Muscle of arm (tissue), 14 donors: ENCODE measurements at places on chromosomes 5 and 9.

DNA sequence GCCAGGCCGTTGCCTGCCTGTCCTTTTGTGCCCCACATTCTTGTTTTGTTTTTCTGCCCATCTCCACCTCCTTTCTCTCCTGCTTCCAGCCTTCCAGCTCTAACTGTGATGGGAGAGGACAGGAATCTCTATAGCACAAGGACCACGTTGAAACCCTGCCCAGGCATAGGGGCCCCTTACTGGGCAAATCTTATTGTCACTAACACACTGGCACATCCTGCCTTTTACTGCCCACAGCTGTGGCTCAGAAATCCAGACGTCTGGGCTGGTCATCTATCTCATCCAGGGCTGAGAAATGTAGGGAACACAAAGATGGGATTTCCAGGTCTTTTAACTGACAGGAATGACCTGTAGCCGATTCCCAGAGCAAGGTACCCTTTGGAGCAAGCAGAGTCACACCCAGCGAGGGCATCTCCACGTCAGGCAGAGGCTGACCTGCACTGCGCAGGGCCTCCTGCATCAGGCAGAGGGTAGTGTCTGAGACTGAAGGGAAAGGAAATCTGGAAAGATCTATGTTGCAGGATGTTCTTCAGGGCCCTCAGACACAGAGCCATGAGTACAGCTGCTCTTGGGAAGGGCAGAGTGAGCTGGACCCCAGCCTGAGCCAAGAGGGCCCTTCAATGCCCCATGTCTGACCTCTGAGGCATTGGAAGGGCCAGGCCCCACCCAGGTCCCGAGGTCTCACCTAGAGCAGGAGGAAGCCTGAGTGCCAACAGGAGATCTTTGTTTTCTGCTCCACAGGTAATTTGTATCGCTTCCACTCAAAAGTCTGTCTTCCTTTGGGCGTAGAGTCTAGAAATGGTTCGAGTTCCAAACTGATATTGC lies 278.8 kb downstream of the FSTL4 start:
- no peak for DNase-seq

DNA sequence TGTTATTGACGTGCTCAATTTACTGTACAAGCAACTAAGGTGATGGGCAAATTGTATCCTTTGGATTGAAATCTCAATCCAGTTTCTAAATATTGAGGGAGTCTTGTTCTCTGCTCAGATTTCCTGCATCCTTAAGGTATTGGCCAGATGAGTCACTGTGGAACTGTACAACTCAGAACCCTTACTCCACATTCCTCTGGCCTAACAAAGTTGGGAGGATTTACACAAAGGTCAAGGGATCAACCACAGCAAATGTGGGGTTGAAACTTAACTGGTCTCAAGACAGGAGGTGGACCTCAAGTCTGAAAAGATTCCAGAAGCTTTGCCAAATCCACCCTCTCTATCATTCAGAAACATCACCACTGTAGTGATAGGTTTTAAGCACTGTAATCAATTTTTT lies 81.5 kb upstream of the AGXT2 start:
- DNase-seq = no peak

GRCh38 chr9:77175151-77175550 lies 2.2 kb upstream of the VPS13A start:
- DNase-seq = no peak

- no peak for DNase-seq
Measured at GRCh38 chr5:50923768-50924494, 257.5 kb downstream of the PARP8 start.

DNA sequence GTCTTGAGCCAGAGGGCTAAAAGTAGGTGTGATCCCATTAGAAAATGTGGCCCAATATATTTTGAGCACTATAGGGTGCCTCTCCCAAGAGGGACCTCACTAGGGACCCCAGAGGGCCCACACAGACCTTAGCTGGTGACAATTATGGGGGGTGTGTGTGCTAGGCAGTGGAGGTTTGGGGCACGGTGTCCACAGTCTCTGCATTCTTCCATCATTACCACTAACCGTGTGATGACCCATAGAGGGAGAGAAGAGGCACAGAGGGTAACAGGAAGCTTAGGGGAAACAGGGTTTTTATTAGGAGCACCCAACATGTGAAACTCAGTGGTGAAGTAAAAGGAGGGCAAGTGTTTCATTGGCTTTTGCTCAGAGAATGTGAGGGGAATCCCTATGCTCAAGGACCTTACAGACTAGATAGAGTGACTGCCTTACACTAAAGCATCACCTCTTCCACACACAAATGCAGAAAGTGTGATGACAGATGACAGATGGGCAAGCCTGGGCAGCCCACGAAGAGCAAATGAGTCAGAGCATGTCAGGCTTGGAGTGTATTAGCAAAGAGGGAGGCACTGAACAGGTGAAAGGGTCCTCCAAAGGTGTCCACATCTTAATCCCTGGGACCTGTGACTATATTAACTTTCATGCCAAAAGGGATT lies 2.5 kb upstream of the ACTL7A start:
- DNase-seq = no peak

- DNase-seq = no peak
Measured at GRCh38 chr5:128074171-128074570, 9.4 kb upstream of the SLC12A2 start.

- DNase-seq = no peak
Measured at GRCh38 chr9:257957-258356, 43.3 kb downstream of the DOCK8 start.

- no peak for DNase-seq
Measured at GRCh38 chr5:41151564-41151963, 61.8 kb downstream of the C6 start.

- DNase-seq = no peak
Measured at GRCh38 chr5:166341740-166342337, 1949.6 kb upstream of the WWC1 start.

DNA sequence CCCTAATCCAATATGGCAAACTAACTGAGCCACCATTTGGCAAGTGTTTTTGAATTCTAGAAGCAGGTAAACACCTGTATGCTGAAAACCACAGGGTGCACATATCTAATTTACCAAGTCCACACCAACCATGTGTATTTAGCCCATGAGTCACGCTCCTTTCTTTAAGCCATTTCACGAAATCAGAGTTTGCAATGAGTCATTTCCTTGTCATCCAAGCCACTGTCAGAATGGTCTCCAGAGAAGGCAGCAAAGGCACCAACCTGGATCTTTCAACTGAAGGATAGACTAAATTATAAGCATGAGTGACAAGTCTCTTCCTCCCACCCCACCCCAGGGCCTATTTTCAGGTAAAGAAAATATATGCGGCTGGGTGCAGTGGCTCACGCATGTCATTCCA lies 110.0 kb downstream of the PAX5 start:
- DNase-seq = no peak

DNA sequence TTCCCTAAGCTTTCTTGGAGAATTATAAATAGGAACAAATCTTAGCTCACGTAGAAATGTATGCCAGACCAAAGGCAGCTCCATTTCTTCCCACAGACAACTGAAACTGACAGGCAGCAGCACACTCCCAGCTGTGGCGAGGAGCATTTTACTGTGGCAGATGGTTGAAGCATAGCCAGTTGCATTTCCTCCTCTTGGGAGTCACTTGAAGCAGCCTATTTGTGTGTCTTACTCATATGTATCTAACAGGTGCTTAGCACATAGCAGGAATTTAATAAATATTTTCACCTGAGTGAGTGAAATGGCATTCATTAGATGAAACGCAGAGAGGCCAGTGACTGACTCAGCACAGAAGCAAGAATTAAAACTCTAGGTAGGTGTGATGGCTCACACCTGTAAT lies 12.3 kb upstream of the MTMR12 start:
- no peak for DNase-seq

DNA sequence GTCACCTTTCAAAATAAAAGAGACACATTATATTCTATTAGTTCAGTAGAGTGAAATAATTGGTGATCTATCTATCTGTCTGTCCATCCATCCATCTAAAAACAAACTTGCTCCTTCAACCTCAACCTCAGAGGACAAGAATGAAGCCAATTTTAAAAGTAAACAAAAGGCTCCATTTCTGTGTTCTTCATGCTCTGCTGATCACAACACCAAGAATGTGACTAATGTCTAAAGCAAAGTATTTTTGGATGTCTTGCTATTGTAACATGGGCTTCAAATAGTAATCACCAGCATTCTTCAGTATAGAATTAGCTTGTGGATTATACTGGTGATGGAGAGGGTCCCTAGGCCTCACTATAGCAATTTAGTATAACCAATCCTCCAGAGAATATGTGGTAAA lies 1304.4 kb downstream of the MAT2B start:
- DNase-seq = no peak

DNA sequence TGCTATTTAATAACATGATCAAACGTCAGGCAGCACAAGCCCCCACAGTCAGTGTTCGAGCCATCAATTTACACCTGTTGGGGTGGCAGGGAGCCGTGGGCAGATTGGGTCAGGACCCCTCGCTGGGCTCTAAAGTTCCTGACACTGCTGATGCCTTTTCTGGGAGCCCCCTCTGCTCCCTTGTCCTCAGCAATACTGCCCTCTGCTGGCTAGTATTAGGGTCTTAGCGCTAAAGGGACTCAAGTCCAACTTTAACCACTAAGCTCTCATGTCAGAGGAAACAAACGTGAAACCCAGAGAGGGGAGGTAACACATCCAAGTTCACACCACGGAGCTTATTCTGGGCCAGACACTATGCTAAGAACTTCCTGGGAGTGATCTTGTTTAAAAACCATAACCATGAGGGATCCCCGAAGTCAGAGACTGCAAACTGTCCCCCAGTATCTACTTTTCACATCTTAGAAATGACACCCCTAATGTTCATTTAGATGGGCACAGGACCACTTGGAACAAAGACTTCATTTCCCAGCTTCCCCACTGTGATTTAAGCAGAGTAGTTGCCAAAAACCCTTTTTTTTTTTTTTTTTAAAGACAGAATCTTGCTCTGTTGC lies 20.4 kb downstream of the ANKS6 start:
- DNase-seq = peak; percentile 60

DNA sequence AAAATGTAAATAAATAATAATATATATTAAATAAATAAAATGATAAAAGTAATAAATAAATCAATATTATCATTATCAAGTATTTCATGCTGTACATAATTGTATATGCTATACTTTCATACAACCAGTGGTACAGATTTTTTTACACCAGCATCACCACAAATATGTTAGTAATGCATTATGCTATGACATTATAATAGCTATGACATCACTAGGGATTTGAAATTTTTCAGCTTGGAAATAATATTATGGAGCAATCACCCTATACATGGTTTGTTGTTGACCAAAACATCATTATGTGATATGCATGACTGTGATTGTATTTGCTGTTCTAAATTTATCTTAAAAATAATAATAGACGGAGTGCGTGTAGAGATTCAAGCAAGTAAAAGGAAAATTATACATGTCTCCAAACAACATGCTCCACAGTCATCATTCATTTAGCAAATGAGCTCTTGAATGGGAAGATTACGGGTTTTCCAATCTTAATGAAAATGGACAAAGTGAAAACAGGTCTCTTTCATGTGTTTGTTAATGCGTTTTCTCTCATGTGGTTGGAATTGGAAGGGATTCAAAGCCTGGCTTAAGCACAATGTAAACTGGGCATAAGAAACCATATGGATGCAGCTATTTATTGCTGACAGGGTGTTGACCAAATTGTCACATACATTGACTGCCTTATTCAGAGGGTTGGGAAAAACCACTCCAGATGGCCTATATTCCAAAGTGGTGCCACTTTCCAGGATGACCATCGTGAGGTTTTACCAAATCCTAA lies 643.0 kb upstream of the RGMB start:
- no peak for DNase-seq

DNA sequence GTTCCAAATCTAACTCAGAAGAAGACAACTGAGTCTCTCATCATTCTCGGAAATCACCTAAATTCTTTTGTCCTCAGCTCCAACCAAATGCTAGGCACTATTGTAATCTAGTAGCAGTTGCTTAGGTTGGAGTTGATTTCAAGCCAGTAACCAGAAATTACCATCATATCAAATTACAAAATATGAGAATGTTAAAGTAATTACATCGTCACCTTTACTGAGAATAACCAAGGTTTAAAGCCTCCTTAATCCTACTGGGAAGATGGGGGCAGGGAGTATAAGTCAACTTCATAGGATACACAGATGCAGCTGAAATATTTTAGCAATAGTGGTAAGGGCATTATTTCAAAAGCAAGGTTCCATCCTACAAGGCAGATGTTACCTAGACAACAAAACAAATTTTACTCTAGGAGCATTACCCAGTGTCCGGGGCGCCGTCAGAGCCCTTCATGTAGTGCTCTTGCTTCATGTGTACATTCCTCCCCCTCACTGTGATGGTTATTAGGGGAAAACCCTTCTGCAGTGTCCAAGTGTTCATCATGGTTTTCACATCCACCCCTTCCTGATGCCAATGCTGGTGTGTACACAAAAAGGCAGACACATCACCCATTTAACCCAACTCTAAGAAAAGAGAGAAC lies 19.5 kb downstream of the ERAP1 start:
- DNase-seq = no peak

DNA sequence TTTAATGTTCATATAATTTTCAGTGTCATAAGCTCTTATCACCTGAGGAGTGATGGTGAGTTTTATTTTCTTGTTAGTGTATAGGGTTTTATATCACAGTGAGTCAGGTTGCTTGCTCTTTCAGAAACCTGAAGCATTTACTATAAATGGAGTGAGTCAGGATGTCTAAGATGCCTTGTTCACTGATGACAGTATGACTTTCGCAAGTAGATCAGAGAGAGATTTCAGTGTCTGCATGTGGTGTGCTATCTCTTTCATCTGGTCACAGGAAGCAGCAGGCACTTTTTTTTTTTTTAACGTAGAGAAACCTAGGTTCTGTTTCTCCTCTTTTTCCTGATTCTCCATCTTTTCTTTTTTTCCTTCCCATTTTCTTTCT lies 237.1 kb downstream of the DMRTA1 start:
- no peak for DNase-seq

DNA sequence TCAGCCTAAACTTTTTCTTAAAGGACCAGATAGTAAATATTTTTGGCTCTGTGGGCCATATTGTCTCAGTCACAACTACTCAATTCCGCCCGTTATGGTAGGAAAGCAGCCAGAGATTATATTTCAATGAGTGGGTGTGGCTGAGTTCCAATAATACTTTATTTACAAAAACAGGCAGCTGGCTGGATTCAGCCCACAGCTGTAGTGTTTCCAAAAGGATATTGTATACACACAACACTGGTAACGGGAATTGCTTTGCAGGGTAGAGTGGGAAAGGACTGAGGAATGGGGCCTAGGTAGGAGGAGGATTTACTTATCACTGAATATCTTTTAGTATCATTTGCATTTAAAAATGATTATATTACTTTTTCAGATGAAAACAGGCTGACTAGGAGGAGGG lies 21.0 kb downstream of the GCNT4 start:
- no peak for DNase-seq

GRCh38 chr9:10252174-10252573 lies 360.6 kb downstream of the PTPRD start:
- no peak for DNase-seq

DNA sequence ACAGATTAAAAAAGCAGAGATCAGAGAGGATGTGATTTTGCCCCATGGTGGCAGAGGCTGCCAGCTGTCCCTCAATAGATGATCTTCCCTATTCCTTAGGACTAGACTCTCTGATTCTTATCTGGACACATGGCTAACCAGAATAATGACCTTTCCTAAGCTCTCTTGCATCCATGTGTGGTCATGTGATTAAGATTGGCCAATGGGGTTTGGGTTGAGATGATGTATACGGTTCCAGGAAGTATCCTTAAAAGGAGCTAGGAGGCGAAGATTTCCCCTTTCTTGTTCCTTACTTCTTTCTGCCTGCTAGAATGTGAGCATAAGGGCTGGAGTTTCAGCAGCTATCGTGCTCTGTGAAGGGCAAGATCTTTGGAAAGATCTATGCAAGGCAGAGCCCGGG lies 39.8 kb downstream of the FOXI1 start:
- DNase-seq = no peak
